Endothelial cell of umbilical vein (primary cell): ENCODE measurements at places on chromosomes 3 and 15. TPM values are rescaled to one million over a fixed set of nuclear protein-coding genes. Genes with fewer than 3 reads are reported as not detected.

DNA sequence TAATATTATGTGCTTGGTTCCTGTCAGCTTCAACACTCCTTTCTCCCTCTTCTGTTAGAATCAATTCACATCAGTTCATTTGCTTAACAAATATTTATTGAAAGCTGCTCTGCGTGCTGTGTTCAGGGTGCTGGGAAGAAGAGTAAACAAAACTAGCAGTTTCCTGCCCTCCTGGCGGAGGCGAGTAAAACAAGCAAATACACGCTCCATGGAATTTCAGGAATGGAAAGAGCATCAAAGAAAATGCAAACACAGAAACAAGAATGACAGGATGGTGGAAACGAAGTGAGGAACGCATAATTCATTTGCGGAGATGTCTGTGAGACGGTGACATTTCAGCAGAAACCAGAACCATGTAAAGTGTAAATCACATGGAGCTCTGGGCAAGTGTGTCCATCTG lies 49.4 kb upstream of the SPTSSB start:
- peak; percentile 41 for DNase-seq

DNA sequence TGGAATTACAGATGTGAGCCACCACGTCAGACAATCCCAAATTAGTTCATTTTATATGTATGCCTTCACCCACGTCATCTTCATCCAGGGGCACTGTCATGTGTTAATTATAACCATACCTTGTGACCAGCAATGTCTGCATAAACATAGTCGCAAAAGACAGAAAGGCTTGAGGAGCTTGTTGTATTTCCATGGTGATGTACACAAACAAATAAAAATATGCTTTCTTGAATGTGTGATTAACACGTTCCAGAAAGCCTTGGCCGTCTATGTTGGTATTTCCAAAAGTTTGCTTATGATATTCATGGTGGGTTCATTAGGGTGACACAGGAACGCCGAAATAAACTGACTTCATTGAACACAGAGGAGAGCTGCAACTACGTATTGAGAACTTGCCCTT lies 524.7 kb upstream of the ZNF717 start:
- DNase-seq: no peak

GRCh38 chr3:139532976-139533375 lies 6.6 kb downstream of the RBP1 start:
- peak; percentile 13 for DNase-seq

GRCh38 chr3:139434764-139435307 lies 41.5 kb downstream of the RBP2 start:
- DNase-seq: no peak

- peak; percentile 62 for DNase-seq
Measured at GRCh38 chr15:52308446-52309153, 13.0 kb upstream of the MYO5C start.

GRCh38 chr15:63601026-63601703 lies 4.0 kb downstream of the FBXL22 start:
- peak; percentile 33 for DNase-seq

- peak; percentile 75 for DNase-seq
Measured at GRCh38 chr3:156150434-156151066, 30.2 kb downstream of the KCNAB1 start.

The C3orf22 gene
- not detected in 2 replicates for total RNA-seq

DNA sequence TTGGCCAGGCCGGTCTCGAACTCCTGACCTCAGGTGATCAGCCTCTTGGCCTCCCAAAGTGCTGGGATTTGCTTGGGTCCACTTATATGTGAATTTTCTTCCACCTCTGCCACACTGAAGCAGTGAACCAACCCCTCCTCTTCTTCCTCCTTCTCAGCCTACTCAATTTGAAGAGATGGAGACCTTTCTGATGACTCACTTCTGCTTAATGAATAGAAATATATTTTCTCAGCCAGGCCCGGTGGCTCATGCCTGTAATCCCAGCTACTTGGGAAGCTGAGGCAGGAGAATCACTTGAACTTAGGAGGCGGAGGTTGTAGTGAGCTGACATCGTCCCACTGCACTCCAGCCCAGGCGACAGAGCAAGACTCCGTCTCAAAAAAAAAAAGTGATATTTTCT lies 46.8 kb upstream of the GATM start:
- DNase-seq: peak; percentile 19

- peak; percentile 65 for DNase-seq
Measured at GRCh38 chr3:23175341-23176083, 27.6 kb upstream of the UBE2E2 start.

DNA sequence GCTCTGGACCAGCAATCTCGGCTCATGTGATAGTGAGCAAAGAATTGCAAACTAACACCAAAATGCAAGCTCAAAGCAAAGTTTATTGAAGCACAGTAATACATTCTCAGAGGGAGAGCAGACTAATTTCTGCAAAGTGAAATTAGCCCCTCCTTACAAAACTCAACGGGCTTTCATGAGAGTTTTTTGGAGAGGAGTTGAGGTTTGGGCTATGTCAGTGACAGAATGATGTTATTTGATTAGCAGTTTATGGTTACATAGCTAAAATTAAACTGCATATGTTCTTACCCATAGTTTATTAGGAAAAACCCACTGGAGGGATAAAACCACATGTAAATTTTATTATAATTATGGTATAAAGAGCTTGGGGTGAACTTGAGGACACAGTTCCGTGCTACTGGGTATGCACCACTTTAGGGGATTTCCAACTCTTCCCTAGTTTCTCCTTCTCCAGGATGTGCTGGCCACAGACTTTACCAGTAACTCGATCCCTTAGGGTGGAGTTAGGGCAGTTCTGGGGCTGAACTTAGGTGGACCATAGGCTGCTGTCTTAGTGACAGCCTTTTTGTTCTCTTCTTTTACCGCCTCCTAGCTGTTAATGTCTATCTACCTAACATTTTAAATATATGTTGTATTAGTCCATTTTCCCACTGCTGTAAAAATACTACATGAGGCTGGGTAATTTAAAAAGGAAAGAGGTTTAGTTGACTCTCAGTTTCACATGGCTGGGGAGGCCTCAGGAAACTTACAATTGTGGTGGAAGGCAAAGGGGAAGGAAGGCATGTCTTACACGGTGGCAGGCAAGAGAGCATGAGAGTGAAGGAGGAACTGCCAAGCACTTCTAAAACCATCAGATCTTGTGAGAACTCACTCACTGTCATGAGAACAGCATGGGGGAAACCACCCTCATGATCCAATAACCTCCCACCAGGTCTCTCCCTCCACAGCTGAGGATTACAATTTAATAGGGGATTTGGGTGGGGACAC lies 8.9 kb upstream of the AADACL2 start:
- DNase-seq: no peak
